Uterus (tissue), 4 donors: ENCODE measurements at places on chromosomes 11 and 22.

- no peak for DNase-seq
These were observed 20.6 kb upstream of the NDUFC2 start for GRCh38 chr11:78100261-78100660.

DNA sequence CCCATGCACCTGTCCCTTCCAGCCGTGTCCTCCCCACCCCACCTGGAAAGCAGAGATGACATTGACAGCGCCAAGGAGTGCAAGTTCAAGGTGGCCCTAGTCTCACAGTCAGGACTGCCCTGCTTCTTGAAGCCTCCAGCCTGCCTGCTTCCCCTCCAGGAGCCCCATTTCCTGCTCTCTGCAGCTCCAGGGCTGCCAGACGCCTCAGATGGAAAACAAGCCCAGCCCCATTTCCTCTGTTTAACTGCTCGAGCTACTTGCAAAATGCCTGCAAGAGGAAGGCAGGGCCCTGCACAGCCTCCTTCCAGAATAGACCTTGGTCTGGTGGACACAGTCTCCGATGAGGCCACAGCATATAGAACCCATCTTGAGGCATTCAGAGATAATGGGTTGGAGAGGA, 5.0 kb upstream of the DGKZ start:
- DNase-seq, result no peak

GRCh38 chr11:130671801-130672700, 223.6 kb downstream of the ADAMTS15 start:
- DNase-seq, result peak; percentile 79

DNA sequence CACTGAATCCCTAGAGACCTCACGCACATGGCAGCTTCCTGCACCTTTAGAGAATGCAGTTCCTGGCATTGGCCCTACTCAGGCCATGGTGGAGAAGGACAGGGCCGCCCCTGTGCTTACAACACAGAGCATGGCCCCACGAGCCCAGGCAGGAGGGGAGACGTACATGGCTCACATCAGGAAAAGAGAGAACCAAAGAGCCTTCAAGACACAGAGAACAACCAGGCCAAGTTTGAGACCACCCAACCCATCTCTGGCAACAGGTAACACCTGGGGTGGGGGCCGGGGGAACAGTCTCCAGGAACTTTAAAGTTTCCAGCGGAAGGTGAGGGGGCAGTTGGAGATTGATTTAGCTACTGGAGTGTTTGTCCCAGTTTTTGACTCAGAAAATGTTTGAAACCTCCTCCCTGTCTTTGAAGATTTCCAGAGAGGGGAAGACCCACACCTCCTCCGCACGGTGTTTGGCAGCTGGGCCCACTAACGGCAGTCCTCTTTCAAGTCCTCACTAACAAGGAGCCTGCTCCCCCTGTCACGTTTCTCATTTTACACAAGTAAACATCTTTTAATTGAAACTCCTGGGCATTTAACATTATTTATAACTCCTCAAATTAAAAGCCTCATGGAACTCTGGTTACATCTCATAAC, 1423.8 kb downstream of the TBC1D22A start:
- DNase-seq, result peak; percentile 38

- no peak for DNase-seq
These were observed 66.9 kb downstream of the GAB2 start for GRCh38 chr11:78350646-78351165.

GRCh38 chr11:122393209-122393860, 262.2 kb upstream of the UBASH3B start:
- DNase-seq, result no peak

DNA sequence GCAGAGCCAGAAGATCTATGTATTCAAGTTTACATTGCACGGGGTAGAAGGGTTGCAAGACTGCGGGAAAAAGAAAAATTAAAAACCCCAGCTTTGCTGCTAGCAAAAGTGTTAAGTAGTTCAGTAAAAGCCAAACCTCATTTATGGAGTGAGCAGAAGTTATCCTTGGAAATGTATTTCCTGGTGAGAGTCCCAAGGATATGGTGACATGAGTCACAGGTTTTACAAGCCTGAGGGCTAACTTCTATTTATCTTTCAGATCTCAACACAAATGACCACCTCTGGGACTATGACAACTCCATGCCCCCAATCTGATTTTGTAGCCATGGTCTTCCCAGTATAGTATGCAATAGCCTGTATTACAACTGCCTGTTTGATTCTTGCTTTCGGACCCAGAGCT, 26.1 kb downstream of the ABTB2 start:
- DNase-seq, result no peak

DNA sequence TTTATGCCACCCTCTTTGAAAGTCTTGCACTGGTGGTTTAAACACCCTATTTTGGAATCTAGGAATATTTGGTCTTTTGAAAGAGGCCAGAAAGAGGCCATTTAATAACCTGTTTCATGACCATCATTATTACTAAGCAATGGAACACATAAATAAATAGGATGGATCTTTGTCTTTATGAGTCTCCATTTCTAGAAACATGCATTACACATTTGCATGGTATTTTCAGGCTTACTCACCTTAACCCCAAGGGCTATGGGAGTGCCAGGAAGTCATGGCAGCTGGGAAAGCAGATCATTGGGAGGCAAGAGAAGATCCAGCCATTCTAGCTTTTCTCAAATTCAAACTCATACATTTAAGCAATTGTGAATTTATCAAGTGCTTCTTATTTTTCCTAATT, 185.8 kb upstream of the POU2AF2 start:
- DNase-seq, result no peak

- DNase-seq, result no peak
These were observed 86.1 kb upstream of the HORMAD2 start for GRCh38 chr22:29994027-29994715.

- DNase-seq, result peak; percentile 57
These were observed 19.3 kb downstream of the POLR3H start for GRCh38 chr22:41524809-41525449.

GRCh38 chr11:122882189-122882856, at the start of gene JHY:
Gene JHY, plus strand, starts transcription at chr11:122882759. Its CDS starts 3,091 bp downstream, at chr11:122885850.
- no peak for DNase-seq

- no peak for DNase-seq
These were observed 28.3 kb downstream of the GRIK4 start for GRCh38 chr11:120539667-120540369.

DNA sequence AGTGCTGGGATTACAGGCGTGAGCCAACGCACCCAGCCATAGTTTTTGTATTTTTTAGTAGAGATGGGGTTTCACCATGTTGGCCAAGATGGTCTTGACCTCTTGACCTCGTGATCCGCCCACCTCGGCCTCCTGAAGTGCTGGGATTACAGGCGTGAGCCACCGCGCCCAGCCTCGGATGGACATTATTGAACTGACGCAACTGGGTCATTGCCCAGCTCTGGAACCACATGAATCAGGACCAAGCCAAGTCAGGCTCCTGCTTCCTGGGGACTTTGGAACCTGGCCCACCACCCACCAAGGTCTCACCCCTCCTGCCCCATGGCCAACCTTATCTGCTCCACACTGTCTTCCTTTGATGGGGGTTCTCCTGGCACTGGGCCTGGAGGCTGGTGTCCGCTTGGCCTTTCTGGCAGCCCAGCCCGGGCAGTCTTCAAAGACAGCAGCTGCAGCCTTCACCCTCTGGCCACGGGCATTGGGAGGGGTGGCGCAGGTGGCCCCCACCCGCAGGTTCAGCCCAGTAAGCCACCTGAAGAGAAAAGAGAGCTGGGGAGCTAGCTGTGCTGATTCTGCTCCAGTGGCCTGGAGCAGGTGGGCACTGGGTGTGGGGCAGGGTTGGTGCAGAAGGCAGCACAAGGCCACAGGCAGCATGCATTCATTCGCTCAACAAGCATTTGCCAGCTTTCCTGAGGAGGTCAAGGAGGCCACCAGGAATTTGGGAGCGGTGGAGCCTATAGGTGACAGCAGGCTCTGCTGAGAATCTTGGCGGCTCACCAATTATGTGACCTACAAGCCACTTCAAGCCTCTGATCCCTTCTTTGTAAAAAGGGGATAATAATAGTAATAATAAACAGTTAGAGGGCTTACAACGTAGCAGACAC, 5.7 kb downstream of the CHADL start:
- DNase-seq, result no peak

DNA sequence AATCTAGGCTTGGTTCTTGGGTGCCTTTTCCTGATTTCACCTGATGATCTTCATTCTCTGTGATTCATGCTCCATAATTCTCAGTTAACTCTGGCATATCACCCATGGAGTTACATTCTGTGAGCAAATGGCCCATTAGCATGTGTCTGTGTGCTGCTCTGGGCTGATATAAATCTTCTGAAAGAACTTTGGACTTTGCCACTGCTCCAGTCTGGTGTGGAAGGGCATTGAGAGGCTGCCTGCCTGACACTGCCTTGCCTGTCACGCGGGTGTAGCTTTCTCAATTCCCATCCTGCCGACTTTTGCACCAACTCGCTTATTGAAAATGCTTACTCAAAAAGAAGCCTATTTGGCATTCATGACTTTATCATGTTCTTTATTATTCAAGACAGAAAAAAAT, 42.2 kb downstream of the FAT3 start:
- no peak for DNase-seq

DNA sequence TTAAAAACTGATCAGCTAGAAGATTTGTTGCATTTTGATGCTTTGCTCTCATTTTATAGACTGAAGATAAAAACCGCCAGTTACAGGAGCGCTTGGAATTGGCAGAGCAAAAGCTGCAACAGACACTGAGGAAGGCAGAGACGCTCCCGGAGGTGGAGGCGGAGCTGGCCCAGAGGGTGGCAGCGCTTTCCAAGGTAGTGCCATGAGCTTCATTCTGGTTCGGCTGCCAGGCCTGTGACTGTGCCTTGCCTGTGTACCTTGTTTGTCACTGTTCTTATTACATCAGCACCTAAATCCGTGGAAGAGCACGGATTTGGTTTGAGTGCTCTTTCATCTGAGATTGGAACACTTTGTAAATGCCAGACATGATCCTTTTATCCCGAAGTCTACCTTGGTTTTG, 61.4 kb downstream of the PPFIA1 start:
- DNase-seq, result no peak

GRCh38 chr11:59187587-59187986, 15.7 kb downstream of the DTX4 start:
- DNase-seq, result peak; percentile 52

DNA sequence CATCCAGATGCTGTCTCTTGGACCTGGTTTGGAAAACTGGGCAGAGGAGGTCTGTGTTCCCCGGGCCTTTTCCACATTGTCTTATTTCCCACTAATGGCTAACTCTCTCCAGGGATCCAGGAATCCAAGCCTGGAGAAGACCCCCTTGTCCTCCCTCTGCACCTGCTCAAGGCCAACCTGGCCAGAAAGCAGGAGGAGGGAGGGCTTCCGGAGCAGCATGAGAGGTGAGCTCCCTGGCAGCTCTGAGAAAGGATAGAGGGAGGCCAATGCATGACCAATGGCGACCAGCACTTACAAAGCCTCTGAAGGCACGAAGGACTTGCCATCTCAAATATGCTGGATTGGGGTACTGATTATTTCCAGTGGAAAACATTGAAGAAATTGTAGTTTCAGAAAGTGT, 445.0 kb upstream of the B3GAT1 start:
- DNase-seq, result no peak

- DNase-seq, result no peak
These were observed 36.1 kb upstream of the NNMT start for GRCh38 chr11:114260077-114260476.

DNA sequence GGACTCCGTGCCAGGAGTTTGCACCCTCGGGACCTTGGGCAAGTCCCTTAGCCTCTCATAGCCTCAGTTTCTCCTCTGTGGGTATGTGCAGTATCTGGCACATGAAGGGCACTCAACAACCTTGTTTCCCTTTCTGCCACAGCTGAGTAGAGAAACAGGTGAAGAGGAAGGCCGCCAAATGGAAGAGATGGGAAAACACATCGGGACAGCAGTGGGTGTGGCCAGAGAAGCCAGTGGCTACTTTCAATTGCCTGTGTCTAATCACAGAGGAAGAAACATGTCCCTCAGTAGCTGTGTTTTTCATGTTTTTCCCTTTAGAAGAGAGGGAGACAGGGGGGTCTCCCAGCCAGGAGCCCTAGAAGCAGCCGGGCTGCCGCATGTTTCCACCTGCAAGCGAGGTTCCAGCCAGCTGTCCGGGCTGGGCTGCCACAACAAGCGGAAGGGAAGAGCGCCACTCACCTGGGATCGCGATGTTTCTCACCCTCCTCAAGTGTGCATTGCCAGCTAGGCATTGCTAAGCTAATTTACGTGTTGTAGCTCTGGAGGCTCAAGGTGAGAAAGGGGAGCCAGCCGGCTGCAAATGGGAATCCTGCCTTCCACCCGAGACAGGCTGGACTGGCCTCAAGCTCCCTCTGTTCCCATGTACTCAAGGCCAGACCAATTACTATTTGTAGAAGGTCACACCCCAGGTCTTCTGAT, 16.7 kb downstream of the ASPHD2 start:
- DNase-seq, result no peak

GRCh38 chr11:126105022-126105747, 42.5 kb upstream of the CDON start:
- no peak for DNase-seq

DNA sequence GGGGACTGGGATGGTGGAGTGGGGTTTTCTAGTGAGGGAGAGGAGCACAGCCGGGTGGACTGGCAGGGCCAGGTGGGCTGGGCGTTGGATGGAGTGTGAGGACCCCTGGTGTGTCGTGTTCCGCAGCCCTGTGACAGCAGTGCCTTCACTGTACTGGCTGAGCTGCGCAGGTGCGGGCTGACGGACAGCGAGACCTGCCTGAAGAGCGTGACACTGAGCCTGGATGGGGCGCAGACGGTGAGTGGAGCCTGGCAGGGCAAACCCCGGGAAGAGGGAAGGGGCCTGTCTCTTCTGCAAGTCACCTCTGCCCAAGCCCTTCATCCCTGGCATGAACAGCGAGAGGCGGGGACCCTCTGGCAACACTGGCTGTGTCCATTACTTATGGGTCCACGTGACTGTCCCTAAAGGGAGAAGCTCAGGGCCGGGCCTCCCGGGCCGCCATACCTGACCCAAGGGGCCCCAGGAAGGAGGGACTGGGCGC, 10.0 kb downstream of the MUC5AC start:
- no peak for DNase-seq

GRCh38 chr22:49207008-49208003, 620.4 kb downstream of the BRD1 start:
- no peak for DNase-seq

DNA sequence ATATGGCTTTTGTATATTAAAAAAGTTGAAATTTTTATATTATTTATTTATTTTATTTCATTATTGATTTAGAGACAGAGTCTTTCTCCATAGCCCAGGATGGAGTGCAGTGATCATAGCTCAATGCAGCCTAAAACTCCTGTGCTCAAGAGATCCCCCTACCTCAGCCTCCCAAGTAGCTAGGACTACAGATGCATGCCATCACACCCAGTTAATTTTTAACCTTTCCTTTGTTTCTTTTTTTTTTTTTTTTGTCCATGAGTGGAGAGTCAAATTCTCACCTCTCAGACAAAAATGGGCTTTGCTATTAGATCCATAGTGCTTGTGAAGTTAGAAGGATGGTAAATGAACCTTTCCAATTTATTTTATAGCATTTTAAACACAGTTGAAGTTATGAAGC, 182.5 kb downstream of the SOX6 start:
- DNase-seq, result no peak

GRCh38 chr22:50470491-50470890, 4.3 kb downstream of the SBF1 start:
- no peak for DNase-seq

GRCh38 chr22:47107431-47107830, 345.0 kb downstream of the TBC1D22A start:
- DNase-seq, result no peak

- DNase-seq, result no peak
These were observed 2.3 kb downstream of the RHOG start for GRCh38 chr11:3838504-3838903.
